Ovary (tissue), 10 donors: ENCODE measurements at places on chromosomes 2 and 18.

GRCh38 chr2:112995346-112995920 is 9.8 kb upstream of the IL36A start:
- DNase-seq: no peak

GRCh38 chr2:41966431-41966893 is 81.4 kb upstream of the PKDCC start:
- peak; percentile 83 for DNase-seq

GRCh38 chr2:156672556-156673332 is 236.6 kb downstream of the GPD2 start:
- no peak for DNase-seq

DNA sequence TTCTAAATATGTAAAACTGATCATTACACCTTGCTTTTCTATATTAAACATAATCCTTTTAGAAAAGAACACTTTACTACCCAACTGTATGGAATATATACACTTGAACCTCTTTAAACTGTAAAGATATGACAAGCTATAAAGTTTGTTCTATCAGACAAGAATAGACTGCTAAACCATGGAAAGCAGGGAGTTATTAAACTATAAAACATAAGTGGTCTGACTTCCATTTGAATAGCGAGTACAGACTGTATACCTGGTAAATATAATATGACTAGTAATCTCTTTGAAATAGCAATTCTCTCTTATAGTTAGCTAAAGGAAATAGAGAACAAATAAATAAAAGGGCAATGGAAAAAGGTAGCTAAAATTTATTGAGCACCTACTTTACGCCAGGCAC is 125.7 kb downstream of the PRKRA start:
- no peak for DNase-seq

- no peak for DNase-seq
Measured at GRCh38 chr18:41645589-41646360, 309.3 kb upstream of the PIK3C3 start.

DNA sequence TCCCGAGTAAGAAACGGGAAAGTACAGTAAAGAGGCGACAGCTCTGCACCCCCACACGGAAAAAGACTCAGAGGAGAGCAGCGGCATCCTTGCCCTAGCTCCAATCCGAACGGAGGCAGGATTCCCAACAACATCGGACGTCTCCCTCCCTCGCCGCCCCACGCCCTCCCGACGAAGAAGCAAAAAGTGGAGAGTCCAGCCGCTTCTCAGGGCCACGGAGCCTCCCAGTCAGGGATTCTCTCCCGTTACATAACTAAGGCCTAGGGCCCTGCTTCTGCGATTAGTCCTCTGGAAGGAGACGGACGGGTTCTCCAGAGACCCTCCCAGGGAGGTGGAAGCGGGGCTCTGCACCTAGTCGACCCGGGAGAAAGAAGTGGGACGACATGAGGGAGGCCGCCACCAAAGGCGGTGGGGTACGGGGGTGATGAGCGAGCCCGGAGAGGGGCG is 587 bp downstream of the SUMO1 start:
- DNase-seq: no peak

DNA sequence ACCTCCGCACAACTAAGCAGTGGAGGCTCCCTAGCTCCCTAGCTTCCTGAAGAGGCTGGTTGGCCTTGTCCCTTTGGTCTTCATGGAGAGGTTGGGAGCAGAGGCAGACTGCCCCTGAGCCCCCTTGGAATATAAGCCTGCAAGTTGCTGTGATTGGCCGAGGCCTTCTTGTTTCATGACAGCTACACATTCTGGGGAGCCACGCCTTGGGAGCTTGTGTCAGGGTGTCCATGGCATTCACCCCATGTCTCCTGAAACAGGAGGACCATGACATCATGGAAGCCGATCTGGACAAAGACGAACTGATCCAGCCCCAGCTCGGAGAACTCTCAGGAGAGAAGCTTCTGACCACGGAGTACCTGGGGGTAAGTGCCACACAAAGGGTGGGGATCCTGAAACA is 64.0 kb upstream of the B3GNT7 start:
- DNase-seq: no peak

- no peak for DNase-seq
Measured at GRCh38 chr2:106189764-106190468, 4.2 kb downstream of the UXS1 start.

- no peak for DNase-seq
Measured at GRCh38 chr2:230666446-230666845, 46.2 kb upstream of the CAB39 start.
